Smooth muscle cell of the brain vasculature (primary cell): ENCODE measurements at places on chromosomes 4 and X.

DNA sequence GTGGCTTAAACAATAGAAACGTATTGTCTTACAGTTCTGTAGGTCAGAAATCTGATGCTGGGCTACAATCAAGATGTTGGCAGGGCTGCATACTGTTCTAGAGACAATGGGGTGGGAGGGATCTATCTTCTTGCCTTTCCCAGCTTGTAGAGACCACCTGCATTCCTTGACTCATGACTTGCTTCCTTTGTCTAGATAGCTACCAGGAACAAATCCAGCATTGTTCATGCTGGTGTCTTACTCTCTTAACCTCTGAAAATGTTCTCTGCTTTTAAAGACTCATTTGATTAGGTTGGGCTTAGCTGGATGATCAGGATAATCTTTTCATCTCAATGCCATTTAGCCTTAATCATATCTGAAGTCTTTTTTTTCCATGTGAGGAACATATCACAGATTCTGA lies 169.0 kb downstream of the ZNF330 start:
- no peak for DNase-seq

DNA sequence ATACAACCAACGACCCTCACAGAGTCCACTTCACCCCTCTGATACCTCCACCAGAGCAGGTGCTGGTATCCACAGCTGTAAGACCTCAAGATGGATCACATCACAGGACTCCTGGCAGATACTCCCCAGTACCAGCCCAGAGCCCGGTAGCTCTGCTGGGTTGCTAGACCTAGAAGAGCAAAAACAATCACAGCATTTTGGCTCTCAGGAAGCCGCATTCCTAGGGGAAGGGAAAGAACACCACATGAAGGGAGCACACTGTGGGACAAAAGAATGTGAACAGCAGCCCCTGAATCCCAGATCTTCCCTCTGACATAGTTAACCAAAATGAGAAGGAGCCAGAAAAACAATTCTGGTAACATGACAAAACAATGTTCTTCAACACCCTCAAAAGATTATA lies 303.1 kb upstream of the GRIA3 start:
- no peak for DNase-seq

DNA sequence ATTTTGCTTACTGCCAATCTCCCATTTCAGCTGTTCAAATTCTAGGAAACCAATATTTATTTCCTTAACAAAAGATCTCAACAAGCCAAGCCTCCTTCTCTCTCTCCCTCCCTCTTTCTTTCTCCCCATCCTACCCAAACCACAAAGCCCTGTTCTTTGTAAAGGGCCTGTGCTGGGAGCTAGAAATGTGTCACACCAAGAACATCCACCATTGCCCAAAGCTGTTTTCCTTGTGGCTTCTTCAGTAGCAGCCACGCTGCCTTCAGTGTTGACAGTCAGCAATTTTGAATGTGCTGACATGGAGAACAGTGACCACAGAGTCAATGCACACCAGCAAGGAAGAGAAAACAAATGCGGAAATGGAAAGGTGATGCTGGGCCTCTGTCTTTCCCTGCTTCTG lies 203.0 kb downstream of the MAML3 start:
- no peak for DNase-seq

DNA sequence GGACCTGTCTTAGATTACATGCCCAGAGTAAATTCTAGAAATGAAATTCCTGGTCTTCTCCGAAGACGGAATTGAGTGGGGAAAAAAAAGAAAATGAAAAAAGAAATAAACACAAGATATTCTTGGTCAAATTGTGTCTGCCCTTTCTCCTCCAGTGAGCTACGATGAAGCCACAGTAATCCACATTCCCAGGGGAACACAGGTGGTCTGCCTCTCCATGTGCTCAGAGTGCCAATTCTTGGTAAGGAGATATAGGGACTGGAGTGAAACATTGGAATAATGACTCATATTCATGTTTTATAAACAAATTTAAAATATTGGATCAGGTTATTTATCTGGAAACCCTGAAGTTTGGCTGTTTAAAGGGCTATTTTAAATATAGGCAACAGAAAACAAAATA lies 54.2 kb upstream of the MGST2 start:
- no peak for DNase-seq

GRCh38 chr4:155011163-155011780 lies 197.2 kb upstream of the NPY2R start:
- no peak for DNase-seq

- DNase-seq: no peak
Measured at GRCh38 chr4:6815029-6815836, 32.7 kb downstream of the KIAA0232 start.
